ENCODE measurements at places on chromosomes 1 and 21.

GRCh38 chr1:106755682-106756406 is 300.6 kb upstream of the PRMT6 start:
- no peak for DNase-seq

DNA sequence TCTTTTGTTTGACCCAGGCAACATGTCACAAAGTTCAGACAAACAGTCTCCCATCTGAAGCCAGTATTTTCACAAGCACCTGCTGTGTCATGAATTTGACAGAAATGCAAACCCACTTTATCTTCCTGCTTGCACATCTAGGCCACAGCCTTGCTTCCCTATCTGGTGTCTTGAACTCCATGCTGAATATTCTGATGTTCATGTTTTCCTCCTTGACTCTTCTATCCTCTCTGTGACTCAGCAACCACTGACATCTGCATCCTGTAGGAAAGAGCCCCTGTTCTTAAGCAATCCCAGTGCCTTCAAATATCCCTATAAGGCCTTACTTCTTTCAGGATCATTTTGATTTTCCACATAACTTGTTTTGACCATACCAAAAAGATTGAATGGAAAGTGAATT is 6.5 kb downstream of the CD55 start:
- no peak for DNase-seq

GRCh38 chr21:45513003-45513717 is 29.1 kb downstream of the SLC19A1 start:
- no peak for DNase-seq

DNA sequence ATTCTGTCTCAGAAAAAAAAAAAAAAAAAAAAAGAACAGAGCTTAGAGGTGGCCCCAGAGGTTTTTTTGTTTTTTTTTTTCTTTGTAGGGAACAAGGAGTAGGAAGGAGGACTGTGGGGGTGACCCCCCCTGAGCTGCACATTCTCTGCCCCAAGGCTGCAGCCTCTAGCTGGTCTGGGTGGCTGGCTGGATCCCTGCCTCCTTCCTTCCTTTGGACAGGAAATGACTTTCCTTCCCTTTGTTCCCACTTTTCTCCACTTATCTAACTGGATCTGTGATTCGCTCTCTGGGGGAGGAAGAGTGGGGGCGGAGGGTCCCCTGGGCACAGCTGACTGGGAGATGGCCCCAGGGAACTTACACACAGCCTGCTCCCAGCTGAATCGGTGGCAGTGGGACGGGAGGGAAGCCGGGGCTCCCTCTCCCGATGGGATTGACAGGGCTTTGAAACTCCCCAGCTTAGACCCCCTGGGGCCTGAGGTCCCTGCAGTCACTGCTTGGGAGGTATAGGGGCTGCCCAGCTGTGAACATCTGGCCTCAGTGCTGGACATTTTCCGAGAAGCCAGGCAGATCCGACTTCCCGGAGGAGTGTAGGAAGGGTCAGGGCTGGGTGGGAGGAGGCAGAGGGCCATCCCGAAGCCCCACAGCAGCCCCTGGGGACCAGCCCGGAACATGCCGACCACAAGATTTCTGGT is 2.1 kb downstream of the FBLIM1 start:
- no peak for DNase-seq

GRCh38 chr1:51592711-51593110 is 24.2 kb upstream of the OSBPL9 start:
- no peak for DNase-seq

- peak; percentile 10 for DNase-seq
These were observed 720 bp upstream of the BSDC1 start for GRCh38 chr1:32394890-32395432.

DNA sequence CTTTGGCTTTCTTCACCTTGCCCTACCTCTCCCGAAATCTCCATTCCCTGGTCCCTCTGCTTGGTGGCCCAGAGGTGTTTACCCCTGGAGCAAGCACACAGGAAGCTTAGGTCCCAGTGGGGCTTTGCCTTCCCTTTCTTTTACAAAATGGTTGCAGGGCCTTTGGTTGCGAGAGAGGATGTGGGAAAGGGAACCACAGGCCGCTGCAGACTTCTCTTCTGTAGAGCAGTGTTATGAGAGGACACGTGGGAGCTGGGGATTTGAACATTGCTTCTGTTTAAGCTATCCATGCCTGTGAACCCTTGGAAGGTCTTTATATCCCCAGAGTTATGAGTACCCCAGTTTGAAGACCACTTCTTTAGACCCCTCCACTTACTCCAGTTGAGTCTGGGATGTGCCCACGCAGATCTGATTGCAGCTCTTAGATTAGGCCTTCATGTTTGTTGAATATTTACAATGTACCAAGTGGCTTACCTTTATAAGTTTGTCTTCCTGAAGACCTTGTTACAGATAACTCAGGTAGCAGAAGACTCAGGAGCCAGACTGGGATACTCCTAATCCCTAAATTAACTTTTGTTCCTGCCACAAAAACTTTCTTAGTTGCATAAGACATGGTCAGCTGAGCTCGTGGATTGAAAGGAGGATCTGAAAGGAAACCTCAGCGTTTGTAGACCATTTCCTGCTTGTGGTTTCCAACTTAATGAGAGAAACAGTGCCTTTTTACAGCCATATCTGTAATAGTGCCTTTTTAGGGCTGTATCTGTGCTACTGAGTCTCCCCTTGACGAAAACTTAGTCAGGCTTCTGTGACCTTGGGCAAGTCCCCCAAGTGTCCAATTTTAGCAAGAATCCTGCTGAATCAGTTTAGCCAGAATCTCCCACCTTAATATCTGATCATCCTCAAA is 21.9 kb upstream of the IVNS1ABP start:
- DNase-seq, result peak; percentile 88

DNA sequence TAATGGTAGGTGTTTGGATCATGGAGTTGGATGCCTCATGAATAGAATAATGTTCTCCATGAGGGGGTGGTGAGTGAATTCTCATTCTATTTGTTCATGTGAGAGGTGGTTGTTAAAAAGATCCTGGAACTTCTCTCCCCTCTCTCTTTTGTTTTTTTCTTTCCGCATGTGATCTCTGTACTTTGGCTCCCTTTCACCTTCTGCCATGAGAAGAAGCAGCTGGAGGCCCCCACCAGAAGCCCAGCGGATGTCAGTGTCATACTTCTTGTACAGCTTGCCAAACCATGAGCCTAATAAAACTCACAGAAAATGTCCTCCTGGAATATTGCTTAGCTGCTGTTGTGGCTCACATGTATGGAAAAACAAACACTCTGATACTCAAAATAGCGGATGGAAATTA is 1212.3 kb upstream of the NCAM2 start:
- no peak for DNase-seq

DNA sequence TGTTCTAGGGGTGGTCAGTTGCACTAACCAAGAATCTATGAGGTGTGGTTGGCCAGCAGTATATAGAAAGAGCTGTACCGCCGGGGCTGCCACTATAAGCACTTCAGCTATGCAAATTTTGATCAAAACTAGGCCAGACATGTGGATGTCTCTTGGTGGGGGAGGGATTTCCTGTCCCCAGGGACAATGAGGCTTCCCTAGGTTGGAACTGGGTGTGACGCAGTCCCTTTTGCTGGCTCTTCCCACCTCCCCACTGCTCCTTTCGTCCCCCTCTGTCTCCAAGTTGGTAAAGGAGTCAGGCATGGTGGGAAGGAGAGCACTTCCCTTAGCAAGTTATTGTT is 13.6 kb downstream of the SDCCAG8 start:
- no peak for DNase-seq

DNA sequence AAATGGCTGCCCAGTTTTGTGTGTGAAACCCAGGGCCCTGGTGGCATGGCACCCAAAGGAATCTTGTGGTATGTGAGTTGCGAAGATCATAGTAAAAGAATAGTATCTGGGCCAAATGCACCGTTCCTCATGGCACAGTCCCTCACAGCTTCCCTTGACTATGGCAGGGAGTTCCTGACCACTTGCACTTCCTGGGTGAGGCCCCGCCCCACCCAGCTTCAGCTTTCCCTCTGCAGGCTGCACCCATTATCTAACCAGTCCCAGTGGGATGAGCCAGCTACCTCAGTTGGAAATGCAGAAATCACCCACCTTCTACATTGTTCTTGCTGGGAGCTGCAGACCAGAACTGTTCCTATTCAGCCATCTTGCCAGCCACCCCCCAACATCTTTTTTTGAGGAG is 63.0 kb downstream of the SLC5A9 start:
- no peak for DNase-seq

GRCh38 chr1:99292886-99293285 is 28.6 kb downstream of the PLPPR4 start:
- no peak for DNase-seq

DNA sequence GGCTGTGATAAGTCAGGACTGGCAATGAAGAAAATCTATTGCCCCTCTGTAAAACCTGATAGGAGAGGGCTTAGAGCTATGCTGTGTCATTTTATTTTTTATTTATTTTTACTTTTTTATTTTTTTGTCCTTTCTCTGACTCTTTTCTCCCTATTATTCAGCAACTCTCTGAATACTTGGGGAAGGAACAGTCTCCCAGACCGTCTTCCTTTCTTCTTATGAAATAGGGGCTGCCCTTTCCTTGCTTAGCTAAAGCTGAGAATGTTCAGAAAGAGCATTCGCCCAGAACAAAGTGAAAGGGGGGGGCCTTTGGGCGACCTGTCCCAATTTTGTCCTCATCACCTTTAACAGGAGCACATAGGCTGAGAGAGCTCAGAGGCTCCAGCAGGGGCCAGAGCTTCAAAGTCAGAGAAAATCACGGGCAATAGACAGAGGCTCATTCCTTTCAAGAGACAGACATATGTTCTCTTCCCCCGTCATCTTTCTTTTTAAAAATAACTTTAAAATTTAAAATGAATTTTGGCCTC is 80.9 kb downstream of the RNF220 start:
- no peak for DNase-seq

DNA sequence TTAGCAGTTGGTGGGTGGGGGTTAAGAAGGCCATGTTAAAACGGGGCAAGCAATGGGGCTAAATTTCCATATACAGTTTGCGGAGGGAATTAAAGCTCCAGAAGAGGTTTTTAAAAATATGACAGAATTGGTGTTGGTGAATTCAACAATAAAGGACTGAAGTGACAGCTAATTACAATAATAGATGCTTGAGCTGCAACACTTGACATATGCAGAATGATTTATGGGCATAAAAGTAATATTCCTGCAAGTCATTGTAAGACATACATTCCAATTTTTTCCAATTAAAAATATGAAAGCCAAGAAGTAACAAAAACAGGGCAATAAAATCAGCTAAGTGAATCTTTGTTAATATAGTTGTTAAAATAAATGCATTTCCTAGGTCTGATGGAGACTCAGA is 202.2 kb upstream of the MAP1LC3C start:
- no peak for DNase-seq

DNA sequence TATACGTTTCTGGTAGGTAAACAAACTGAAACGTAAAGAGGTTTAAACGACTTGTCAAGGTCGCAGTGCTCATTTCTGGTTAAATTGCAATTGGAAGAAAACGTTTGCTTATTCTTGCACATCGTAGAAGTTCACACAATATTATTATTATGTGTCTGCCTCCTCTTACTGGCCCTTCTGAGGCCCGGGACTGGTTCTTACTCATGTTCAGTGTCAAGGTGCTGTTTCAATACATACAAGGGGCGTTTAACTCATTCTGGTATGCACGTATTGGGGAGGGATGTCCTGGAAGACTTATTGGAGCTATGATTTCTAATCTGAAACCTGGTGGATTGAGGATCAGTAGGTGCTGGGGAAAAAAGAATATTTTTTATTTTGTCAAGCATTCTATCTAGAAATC is 932 bp downstream of the RPF1 start:
- DNase-seq, result no peak

- DNase-seq, result no peak
These were observed 9.8 kb downstream of the OVGP1 start for GRCh38 chr1:111417755-111418154.

Data from suppressor macrophage (primary cell).